Stimulated activated CD8-positive, alpha-beta memory T cell treated with anti-CD3 and anti-CD28 coated beads, Interleukin-2, amount 100 ng/mL, for 48 hours (primary cell): ENCODE measurements at places on chromosomes 6 and 20.

GRCh38 chr6:149454346-149454848 is 30.4 kb downstream of the ZC3H12D start:
- DNase-seq, result no peak

DNA sequence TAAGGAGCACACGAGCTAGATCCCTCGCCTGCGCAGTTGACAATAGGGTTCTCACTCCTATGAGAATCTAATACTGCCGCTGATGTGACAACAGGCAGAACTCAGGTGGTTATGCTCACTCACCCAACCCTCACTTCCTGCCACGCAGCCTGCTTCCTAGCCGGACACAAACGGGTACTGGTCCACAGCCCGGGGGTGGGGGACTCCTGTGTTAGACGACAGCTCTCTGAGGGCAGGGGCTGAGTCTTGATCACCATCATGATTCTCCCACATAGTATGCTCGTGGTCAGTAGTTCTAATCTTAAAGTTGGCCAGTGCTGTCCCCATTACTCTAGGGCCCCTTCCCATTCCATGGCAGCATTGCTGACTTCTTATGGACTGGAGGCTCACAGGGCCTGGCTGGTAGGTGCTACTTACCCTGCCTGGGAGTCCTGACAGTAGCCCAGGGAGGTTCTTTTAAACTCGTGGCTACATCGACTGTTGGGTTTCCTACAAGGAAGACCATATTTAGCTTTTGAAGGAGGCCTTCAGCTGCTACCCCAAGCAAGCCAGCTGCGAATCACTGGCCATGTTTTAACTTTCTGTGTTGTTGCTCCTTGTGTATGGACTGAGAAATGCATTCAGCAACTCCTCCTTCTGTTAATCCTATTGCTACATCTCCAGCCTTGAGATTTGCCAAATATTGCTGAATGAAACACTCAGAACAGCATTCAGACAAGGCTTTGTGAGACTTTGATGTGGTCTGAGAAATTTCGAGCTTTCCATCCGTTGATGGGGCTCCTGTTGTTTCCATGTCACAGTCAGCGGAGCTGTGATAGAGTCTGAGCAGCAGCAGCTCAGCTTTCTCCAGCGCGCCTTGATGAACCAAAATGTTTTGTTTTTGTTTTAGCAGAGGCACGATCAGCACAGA is 300.3 kb downstream of the NRN1 start:
- no peak for DNase-seq

DNA sequence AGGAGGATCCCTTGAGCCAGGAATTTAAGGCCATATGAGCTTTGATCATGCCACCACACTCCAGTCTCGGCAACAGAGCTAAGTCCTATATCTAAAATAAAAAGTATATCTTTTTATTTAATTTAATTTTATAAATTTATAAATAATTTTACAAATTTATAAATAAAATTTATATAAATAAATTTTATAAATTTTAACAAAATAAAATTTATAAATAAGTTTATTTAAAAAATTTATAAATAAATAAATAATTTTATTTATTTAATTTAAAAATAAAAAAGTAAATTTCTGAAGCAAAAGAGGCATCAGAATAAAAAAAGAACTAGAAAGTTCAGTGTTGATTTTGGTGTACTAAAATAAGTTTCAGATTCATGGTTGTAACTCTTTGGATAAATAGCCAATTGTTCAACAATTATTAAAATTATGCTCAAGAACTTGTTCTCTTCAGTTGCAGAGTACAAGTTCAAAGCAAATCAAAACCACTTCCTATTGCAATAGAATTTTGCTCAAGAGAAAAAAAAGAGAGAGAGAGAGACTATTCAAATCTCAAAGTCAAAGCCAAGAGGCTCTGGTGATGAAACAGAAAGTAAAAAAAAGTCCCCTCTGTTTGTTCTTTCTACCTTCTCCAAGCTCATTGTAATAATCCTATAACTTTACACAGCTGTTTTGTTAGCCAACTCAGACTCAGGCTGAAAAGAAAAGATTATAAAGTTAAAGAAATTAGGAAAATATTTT is 547.5 kb upstream of the ADGRB3 start:
- no peak for DNase-seq

- no peak for DNase-seq
Observed at GRCh38 chr6:4668271-4669179, 107.7 kb upstream of the CDYL start.

DNA sequence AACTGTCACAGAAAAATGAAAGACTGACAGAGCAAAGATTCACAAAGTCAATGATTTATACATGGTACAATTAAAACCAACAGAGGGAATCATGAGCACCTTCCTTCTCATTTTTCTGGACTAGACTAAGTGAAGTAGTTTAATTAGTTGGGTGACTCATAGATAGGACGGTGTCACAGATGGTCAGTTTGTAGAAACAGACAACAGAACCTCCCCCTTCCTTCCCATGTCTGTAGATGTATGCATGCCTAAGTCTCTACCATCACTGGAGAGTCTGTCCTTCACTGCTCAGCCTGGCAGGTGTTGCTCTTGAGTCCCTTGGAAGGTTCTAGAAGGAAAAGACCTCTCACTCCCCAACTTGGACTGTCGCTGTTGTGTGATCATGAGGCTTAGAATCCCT is 75.4 kb upstream of the EEF1E1 start:
- DNase-seq, result no peak

DNA sequence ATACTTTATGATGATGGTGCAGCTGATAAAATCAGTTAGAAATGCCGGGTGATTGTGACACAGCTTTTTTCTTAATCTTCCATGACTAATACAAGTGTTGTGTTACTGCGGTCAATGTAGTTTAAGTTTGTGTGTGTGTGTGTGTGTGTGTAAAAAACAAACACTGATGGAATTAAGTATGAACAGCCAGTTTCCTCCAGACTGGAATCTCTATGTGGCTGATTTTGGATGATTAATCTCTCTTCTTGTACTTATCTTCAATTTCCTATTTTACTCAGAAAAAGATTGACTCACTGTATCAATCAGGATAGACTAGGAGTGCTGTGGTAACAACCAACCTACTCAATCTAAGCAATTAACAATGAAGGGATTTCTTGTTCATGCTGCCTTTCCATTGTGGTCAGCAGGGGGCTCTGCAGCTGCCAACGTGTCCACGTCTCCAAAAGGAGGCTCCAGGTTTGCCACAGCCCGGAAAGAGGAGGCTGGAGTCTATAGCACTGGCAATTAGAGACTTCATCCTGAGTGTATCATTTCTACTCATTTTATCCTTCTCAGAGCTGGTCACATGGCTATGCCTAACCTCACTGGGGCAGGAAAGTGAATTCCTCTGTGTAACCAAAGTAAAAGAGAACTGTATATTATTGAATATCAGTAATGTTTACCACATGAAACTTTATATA is 107.7 kb downstream of the CD109 start:
- DNase-seq, result no peak

DNA sequence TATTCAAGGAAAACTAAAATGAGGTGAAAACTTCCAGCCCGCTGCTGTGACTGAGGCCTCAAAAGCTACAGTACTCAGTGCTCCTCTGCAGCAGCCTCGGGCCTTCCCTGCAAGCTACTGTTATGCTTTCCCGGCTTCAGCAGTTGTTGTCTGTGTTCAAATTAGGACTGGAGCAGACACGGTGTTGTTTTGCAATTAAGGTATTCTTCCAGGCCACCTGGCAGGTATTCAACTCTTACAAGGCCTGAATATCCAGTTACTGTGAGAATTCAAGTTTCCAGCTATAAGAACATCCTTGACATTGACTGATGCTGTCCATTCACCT is 10.7 kb downstream of the TXNDC5 start:
- no peak for DNase-seq

- no peak for DNase-seq
Observed at GRCh38 chr6:52491203-52492069, 71.3 kb downstream of the EFHC1 start.

DNA sequence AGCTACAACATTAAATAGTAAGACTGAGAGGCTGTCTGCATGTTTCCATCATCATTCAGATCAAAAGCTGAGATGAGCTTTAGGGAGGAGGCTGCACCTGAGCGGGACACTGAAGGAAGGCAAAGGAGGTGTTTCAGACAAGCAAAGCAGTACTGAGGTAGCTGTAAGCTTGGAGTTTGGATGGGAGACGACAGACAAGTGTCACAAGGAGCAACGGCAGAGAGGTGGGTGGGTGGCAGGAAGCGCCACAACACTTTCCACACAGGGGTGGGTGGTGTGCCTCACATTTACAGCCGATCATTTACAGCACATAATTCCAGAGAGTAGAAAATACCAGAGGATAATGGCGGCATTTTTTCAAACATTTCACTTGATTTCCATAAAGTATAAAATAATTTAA is 205.5 kb upstream of the SHLD1 start:
- no peak for DNase-seq

DNA sequence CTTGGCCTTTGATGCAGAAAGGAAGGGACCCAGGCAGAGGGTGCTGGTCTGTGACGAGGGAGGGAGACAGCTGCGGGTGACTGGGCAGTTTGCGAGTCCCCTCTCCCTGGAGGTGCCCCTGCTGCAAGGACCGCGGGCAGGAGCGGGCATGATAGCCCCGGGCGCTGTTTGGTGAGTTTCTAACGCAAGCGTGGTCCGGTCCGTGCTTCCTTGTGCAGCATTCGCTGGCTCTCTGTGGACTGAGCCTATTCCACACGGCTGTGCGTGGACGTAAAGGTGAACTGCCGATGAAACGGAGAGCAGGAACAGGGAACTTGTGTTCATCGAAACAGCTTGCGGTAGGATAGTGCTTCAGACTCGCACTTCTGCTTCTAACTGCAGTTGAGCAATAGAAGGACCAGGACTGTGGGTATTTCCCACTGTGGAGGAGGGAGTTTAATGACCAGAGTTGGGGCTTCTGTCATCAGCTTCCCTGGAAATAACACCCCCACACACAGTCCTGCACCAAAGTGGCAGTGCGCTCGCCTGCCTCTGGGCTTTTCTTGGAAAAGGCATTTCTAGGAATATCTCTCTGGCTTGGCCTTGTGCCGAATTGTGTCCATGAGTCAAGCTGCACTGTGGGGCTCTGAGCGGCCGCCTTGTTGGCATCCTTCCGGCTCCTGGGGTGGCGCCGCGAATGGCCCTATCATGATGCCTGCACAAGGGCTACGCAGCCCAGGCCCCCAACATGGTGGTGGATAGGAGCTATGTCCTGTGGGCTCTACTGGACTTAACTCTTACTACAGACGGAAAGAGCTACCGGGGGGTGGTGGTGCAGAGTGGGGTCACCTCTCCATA is 48.9 kb downstream of the DUSP22 start:
- no peak for DNase-seq

DNA sequence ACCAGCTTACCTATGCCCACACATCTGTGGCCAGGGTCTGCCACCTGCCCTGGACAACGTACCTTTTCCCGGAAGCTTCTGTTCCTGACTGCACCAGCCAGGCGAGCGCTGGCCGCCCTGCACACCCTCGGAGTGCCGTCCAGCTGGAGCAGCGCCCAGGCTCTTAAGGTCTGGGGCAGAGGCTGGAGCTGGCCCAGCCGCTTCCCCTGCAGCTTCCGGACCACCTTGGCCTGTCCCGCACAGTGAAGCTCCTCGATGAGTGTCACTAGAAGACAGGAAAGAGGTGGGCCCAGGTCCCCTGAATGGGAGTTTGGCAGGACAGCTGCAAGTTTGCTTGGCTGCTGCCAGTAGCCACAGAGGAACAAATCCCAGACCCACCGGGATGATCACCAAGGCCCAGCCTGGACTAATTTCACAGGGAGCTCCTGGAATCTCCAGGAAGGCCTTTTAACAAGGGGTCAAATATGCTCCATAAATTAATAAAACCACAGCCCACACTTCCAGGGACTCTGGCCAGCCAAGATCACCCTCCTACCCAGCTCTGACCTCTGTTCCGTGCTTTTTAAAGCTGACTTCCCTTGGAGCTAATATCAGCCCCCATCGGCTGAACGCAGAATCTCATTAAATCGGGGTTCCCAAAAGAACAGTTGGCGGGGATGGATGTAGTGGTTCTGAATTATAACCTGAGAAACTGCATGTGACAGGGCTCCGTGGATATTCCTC is 82.3 kb downstream of the PTPN1 start:
- no peak for DNase-seq

DNA sequence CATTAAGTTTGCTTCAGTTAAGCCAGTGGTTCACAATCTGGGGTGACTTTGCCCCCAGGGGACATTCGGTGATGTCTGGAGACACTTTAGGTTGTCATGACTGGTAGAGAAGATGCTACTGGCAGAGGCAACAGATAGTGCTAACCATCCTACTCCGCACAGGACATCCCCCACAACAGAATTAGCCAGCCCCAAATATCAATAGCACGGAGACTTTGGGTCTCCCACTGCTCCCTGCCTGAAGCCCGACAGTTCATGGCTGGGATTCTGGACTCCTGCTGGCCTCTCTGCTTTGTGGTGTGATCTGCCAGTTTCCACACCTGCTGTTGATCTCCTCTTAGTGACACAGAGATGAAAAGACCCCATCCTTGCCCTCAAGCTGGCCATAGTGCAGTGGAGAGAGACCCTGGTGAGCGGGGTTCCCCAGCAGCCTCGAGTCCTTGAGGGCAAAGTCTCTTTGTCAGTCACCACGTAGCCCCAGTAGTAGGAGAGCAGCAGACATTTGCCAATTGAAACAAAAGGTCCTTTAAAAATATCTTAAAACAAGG is 24.7 kb upstream of the TTPAL start:
- no peak for DNase-seq

GRCh38 chr6:83231146-83231545 is 38.0 kb downstream of the RWDD2A start:
- no peak for DNase-seq

- DNase-seq, result no peak
Observed at GRCh38 chr6:31098449-31098938, 13.9 kb downstream of the C6orf15 start.

DNA sequence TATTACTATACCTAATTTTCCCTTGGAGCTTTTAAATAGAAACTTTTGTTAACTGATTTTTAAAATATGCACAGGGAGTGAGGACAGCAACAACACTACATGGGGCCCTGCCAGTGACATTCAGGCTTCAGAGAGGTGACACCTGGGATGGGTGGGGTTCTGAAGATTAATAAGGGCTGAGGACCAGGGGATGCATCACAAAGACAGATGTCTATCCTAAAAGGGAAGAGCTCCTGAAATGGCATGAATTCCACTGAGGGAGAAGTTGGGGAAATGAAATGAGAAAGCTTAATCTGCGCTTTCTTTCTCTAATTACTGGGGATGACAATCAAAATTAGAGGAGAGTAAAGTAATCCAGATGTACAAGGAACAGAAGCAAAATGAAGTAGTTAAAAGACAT is 162.8 kb downstream of the BTBD9 start:
- no peak for DNase-seq

DNA sequence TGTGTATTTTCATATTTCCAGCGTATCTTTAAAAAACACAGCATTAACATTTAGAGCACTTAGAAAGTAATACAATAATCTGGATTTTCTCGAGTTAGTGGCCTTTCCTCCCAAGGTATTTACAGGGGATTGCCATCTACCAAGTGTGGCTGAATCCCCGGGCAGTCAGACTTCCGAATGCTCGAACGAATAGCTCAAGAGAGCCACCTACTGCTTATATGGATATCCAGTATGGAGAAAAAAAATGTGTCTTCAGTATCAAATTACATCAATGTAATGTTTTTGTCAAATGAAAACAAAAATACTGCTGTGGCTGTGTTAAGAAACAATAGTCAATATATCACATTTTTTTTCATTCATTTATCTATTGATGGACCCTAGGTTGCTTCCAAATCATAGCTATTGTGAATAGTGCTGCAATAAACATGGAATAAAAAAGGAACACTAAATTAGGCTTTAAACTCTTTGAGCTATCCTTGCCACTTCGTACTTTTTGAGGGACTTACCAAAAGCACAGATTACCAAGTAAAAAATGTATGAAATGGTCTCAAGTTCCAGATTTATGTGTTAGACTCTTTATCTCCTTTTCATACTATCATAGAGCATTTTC is 654.5 kb upstream of the PTCHD4 start:
- no peak for DNase-seq
